ENCODE measurements at places on chromosomes 5 and 9. TPM values are rescaled to one million over a fixed set of nuclear protein-coding genes. Genes with fewer than 3 reads are reported as not detected.

ENDOG gene
- 30.7 TPM for total RNA-seq

LRRC19 gene
- not detected for total RNA-seq

THG1L gene
- 11.3 TPM for total RNA-seq

PCA3 gene
- total RNA-seq = 0.62 TPM

PCDHGC4 gene
- total RNA-seq = 7.9 TPM

SLC36A2 gene
- 3.1 TPM for total RNA-seq

CARD6 gene
- 3.1 TPM for total RNA-seq

ADAMTS19 gene
- total RNA-seq = 49.9 TPM

THBS4 gene
- total RNA-seq = 789 TPM

TAS2R1 gene
- total RNA-seq = not detected

CAVIN4 gene
- total RNA-seq = 392 TPM
